IPS-NIHi11 (cell line): ENCODE measurements at places on chromosomes 1 and 21.

DNA sequence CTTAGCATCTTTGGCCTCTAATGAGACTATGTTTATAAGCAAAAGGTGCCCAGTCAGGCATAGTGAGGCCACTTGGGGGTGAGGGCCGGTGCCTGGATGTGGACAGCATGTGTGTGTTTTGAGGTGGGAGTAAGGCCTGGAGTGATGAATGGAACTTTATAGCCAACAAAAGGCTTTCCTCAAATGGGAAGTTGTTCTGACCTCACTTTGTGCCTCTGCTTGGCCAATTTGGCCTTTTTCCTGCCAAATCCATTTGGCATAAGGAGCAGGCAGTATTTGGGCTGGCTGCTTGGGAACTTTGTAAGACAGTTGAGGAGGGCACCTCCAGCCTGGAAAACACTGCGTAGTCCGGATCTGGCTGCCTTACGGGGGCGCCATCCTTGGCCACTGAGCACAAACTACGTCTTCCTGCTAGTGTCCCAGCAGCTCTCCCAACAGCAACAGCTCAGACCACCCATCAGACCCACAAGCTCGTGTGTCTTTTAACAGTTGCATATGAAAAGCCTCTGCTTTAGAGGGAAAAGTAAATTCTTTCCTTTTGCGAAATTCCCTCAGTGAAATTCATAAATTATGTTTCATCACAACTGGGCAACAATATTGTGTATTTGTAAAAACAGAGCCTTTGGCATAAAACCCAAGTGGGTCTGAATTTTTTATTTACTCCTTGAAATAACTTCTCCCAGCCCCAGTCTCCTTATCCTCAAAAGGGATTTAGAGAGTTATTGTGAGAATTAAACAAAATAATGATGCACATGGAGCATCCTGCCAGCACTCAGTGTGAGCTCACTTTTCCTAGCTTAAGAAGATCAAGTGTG, 322.9 kb downstream of the DISC1 start:
- peak; percentile 30 for DNase-seq

- DNase-seq: no peak
These were observed 19.4 kb downstream of the PLEKHM2 start for GRCh38 chr1:15703562-15703961.

DNA sequence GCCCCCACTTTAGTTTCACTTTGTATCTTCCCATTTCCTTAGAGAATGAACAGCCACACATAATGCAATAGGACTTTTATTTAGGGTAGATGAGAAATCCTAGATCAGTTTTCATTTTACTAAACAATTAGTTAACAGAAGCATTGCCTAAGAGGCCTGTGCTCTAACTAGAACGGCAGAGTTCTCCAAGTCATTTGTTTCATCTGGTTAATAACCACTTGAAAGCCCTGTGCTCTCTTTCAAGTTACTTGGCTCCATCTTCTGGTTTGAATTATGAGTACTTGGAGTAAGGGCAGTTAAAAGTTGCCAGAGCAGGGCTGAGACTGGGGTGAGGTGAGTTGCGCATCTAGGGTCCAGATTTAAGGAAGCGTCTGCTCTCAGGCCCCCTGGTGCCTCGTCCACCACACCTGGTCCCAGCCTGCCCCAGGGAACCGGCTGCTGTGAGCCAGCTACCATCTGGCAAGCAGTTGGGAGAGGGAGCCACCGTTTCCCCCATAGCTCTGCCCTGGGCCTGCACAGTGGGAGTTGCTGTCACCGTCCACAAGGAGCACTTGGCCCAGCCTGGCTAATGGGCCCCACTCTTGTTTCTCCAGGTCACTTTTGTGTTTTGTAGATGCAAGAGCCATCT, 18.1 kb upstream of the SLC44A3 start:
- DNase-seq: peak; percentile 39

GRCh38 chr1:66351478-66351877, 182.5 kb upstream of the SGIP1 start:
- no peak for DNase-seq

GRCh38 chr1:202852163-202852904, 36.6 kb downstream of the RABIF start:
- DNase-seq: peak; percentile 83

DNA sequence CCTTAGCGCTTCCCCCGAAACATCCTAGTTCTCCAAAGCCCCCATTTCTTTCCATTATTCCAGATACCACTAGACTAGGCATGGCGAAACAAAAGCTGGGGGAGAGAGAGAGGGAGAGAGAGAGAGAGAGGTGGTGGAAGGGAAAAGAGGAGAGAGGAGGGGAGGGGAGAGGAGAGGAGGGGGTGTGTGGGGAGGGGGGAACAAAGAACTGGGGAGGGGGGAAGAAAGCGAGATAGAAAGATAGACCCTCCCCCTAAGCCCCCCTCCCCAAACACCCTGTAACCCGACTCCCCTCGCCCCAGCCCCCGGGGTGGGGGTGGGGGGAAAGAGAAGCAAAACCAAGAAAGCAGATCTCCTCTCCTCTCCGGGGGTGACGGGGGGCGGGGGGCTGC, 352 bp downstream of the MEX3A start:
- peak; percentile 58 for DNase-seq

GRCh38 chr1:32900956-32901822, at the start of gene TMEM54:
Gene TMEM54, minus strand, starts transcription at chr1:32901389. Its CDS starts 151 bp downstream, at chr1:32901238.
- peak; percentile 81 for DNase-seq

DNA sequence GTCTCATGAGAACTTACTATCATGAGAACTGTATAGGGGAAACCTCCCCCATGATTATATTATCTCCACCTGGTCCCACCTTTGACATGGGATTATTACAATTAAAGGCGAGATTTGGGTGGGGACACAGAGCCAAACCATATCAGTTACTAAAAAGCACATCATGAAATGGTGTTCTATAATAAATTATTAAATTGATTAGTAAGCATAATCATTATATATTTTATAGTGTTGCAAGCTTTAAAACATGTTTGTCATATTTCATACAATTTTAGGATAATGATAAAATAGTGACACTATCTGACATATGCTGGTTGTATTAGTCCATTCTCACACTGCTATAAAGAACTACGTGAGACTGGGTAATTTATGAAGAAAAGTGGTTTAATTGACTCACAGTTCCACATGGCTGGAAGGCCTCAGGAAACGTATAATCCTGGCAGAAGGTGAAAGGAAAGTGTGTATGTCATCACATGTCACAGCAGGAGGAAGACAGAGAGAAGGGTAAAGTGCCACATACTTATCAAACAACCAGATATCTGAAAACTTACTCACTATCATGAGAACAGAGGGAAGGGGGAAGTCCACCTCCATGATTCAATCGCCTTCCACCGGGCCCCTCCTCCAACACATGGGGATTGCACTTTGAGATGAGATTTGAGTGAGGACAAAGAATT, 539.2 kb upstream of the OLFM3 start:
- DNase-seq: no peak

DNA sequence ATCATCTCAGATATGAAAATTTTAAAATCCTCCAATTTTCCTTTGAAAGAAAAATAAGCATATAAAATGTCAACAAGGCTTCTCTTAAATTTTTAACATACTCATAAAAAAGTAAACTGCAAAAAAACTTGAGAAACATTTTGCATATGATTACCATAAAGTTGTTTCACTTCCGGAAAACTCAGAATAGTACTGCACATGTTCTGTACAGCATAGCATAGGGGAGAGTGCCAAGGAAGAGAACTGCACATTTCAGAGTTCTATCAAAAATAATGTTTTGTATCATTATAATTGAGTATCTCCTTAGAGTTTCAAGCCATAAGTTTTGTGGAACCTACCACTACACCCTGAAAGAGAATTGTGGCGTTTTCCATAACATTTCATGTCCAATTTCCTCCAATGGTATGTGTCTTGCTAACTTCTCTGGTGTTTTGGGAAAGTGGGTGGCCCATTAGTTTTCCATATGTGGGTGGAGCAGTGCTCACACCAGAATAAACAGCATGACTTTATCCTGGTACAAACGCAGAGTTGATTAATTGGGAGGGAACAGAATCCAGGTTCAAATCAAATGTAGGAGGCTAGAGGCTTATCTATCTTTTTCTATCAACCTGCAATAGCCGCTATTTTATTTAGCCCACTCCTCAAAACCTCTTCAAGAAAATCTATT, 430.9 kb downstream of the LMO4 start:
- DNase-seq: no peak

DNA sequence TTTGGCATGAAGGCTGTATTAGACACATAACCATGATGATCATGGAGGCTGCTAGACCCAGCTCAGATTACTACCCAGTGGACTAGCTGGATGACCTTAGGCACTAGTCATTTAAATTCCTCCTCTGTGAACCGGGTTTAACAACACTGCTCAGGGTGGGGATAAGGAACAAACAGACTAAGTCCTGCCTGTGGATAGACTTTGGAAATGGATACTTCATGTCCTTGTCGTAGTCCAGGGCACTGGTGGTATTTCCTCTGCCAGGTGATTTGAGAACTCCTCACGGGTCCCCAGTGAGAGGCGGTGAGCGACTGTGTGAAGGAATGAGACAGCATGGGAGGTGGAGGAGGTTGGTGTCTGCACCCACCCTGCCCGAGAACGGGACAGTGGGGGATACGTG, 72.9 kb upstream of the SELENON start:
- DNase-seq: no peak

DNA sequence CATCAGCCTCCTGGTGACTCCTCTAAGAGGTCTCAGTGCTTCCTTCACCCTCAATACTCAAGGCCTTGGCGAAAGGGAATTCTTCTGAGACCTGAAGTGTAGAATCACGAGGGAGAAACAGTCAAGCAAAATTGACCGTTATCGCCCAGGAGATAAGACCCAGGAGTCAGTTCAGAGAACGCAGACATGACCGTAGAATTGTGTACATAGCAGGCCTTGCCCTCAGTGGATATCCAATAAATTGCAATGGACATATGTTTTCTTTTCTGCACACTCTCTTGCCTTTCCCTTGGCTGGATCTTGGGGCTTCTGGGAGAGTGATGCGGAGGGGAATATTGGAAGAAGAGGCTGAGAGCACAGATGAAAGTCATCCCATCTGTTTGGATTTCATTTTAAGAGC, 15.7 kb upstream of the ETS2 start:
- no peak for DNase-seq

DNA sequence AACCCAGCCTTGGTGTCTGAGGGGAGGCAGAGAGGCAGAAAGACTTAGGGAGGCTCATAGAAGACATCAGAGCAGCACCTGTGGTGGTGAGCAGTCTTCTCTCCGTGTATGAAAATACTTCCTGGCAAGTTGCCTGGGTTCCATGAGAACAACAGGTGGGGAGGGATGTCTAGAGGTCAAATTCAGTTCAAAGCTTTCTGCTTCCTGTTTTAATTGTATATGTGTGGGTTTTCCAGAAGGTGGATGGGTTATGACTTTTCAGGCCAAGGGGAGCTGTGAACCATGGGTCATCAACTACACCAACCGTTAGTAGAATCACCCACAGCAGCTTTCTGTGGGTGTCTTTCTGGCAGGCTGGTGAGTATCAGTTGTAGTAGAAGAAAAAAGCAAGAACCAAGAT, 4.1 kb upstream of the FCRL2 start:
- no peak for DNase-seq

GRCh38 chr1:228917342-228917741, 182.1 kb downstream of the RHOU start:
- no peak for DNase-seq

- DNase-seq: no peak
These were observed 24.6 kb upstream of the MAPKAPK2 start for GRCh38 chr1:206660136-206660535.

- DNase-seq: no peak
These were observed 46.9 kb downstream of the TNNT2 start for GRCh38 chr1:201330541-201330940.

GRCh38 chr1:93608187-93609109, 73.2 kb downstream of the BCAR3 start:
- DNase-seq: no peak

- DNase-seq: no peak
These were observed 54.4 kb upstream of the TRABD2B start for GRCh38 chr1:48051466-48052126.
